Ascending aorta (tissue), 2 donors: ENCODE measurements at places on chromosomes 1 and 21. TPM values are rescaled to one million over a fixed set of nuclear protein-coding genes. Genes with fewer than 3 reads are reported as not detected.

GRCh38 chr1:192949783-192950182 lies 109.4 kb downstream of the UCHL5 start:
- no peak overlapping the region for H3K27ac ChIP-seq
- H3K36me3 ChIP-seq: no peaks in the 10 kb centered on the region
- no peak overlapping the region for H3K4me3 ChIP-seq
- H3K4me1 ChIP-seq: no peaks in the 10 kb centered on the region
- no peak for DNase-seq

ZMYND12 gene
- total RNA-seq: not detected

SRGAP2C gene
- total RNA-seq: 18.6 TPM

OR2T27 gene
- not detected for total RNA-seq

PKP1 gene
- total RNA-seq: not detected

DNA sequence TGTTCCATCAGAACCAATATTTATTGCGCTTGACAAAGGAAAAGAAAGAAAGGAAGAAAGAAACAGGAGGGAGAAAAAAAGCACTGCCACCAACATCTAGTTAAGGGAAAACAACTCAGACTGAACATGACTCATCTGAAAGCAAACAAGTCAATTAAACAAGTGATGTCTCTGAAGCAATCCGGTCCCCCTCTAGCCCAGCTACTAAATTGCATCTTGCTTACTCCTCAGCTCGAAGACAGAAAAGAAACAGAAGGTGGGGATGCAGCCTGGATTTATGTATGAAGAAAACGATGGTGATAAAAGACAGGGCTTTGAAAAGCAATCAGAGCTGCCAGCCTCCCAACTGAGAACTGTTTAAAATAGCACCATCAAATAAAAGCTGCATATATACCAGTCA lies 188.2 kb downstream of the OMA1 start:
- H3K36me3 ChIP-seq: no peaks in the 10 kb centered on the region
- H3K27ac ChIP-seq: no peak overlapping the region
- H3K4me3 ChIP-seq: no peak overlapping the region

DNA sequence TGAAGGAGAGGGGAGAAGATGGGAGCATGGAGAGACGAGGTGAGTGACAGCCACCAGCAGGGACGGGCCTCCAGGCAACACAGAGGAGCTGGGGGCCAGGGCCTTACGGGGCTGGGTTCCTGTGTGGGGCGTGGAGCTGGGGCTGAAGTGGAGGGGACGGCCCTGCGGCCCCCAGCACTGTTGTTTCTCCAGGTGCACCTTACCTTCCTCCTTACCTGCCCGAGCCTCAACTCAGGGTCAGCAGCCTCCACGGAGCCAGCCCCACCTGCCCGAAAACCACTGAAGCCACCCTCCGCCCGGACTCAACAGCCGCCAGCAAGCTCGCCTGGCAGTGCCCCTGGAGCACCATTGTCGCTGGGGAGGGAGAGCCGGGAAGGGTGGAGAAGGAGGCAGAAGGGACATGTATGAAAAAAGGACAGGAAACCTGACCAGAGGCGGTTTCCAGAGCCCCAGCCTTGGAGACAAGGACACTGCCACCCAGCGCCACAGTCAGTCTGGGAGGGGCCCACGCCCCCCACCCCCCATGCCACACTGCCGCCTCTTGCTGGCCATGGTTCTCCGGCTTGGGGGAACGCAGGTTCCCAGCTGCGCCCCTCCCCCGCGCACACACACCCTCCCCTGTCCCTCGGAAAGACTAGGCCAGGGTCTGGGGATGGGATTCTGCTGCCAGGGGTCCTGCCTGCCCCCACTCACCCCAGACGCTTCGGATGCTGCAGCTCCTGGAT lies 10.6 kb downstream of the PLA2G2F start:
- H3K36me3 ChIP-seq: no peaks in the 10 kb centered on the region
- no peak for DNase-seq
- H3K4me3 ChIP-seq: no peak overlapping the region
- no peaks in the 10 kb centered on the region for H3K27me3 ChIP-seq
- peaks cover 4% of the 10 kb centered on the region for H3K4me1 ChIP-seq
- H3K27ac ChIP-seq: no peak overlapping the region

- H3K4me1 ChIP-seq: peaks cover 18% of the 10 kb centered on the region
- no peaks in the 10 kb centered on the region for H3K36me3 ChIP-seq
- DNase-seq: no peak
Observed at GRCh38 chr1:19015476-19015875, 59.0 kb upstream of the IFFO2 start.

CACYBP gene
- 77.4 TPM for total RNA-seq

DNA sequence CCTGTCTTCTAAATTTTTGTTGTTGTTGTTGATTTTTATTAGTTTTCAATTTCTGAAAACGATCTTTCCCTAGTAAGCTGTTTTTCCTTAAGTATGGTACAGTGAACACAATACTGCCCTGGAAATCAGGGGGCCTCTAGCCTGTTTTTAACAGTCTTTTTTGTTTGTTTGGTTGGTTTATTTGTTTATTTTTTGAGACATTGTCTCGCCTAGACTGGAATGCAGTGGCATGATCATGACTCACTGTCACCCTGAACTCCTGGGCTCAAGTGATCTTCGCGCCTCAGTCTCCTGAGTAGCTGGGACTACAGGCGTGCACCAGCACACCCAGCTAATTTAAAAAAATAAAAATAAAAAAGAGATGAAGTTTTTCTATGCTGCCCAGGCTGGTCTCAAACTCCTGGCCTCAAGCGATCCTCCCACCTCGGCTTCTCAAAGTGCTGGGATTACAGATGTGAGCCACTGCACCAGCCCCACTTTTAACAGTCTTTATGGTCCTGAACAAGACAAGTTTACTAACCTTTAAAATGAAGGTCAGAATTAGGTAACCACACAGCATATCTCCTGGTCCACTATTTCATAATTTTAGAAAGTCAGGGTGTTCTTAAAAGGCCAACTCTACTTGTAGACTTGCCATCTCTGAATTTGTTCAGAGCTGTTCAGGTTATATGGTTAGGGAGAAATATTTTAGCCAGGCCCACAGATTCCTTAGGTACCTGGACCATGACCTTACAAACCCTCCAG lies 35.4 kb downstream of the TBCE start:
- no peak overlapping the region for H3K27ac ChIP-seq
- no peaks in the 10 kb centered on the region for H3K36me3 ChIP-seq
- H3K4me1 ChIP-seq: no peaks in the 10 kb centered on the region
- no peaks in the 10 kb centered on the region for H3K27me3 ChIP-seq
